H1 (cell line): ENCODE measurements at places on chromosomes 12 and 14. TPM values are rescaled to one million over a fixed set of nuclear protein-coding genes. Genes with fewer than 3 reads are reported as not detected.

HOXC12 gene
- polyA plus RNA-seq = not detected in 2 replicates

CPNE6 gene
- polyA plus RNA-seq = 0.02 and 0.05 TPM in 2 replicates

TMTC1 gene
- polyA plus RNA-seq = 8.5 and 15.4 TPM in 2 replicates

FOXG1 gene
- polyA plus RNA-seq = 0.03 and 0.08 TPM in 2 replicates

NID2 gene
- polyA plus RNA-seq = 12.6 and 16.5 TPM in 2 replicates

ANAPC5 gene
- 94.5 and 127 TPM in 2 replicates for polyA plus RNA-seq

LBHD2 gene
- 0.16 TPM in 1 of 2 replicates, not detected in the other for polyA plus RNA-seq

KLRG1 gene
- polyA plus RNA-seq = 7.0 and 12.8 TPM in 2 replicates

KCNA1 gene
- 0.19 and 0.23 TPM in 2 replicates for polyA plus RNA-seq

DCAF4 gene
- 17.0 and 26.3 TPM in 2 replicates for polyA plus RNA-seq

NELL2 gene
- polyA plus RNA-seq = 40.7 and 56.8 TPM in 2 replicates

TRMT5 gene
- 3.1 and 4.3 TPM in 2 replicates for polyA plus RNA-seq

TDRD9 gene
- polyA plus RNA-seq = not detected in 2 replicates

KRT6C gene
- not detected in 2 replicates for polyA plus RNA-seq

ENDOU gene
- not detected in 2 replicates for polyA plus RNA-seq

TMEM52B gene
- polyA plus RNA-seq = not detected in 2 replicates

LRTM2 gene
- 0.05 and 0.06 TPM in 2 replicates for polyA plus RNA-seq

OR6C6 gene
- not detected in 2 replicates for polyA plus RNA-seq

TAS2R9 gene
- not detected in 2 replicates for polyA plus RNA-seq
